GM13977 (cell line): ENCODE measurements at places on chromosomes 6 and 20.

GRCh38 chr6:26254724-26255123, 110.3 kb upstream of the BTN3A2 start:
- DNase-seq: no peak

DNA sequence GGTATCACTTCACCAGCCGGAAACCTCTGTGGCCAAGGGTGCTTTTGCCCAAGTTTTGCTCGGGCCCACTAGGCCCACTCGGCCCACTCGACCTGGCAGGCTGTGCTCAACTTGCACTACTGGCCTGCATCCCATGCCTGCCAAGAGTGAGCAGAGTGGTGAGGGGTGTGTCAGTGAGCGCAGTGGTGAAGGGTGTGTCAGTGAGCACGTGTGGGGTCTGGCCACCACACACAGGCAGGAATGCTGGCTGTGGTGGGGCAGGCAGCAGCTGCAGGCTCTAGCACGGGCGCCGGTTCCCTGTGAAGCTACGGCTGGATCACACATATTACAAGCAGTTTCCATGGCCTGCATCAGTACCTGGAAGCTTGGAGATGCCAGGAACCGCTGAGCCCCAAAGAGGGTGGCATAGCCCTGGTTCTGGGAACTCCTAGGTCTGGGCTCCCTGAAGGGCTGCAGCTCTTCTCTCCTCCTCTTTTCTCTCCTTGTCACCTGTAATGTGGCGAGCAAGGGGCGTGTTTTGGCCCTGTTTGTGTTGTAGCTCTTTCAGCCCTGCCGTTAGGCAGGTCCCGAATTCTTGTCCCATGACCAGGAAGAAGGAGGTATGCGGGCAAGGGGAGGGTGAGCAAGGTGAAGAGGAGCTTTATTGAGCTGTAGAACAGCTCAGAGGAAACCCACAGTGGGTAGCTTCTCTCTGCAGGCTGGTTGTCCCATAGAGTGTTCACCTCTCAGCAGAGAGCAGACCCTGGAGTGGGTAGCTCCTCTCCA, 51.0 kb upstream of the CLDN20 start:
- no peak for DNase-seq

DNA sequence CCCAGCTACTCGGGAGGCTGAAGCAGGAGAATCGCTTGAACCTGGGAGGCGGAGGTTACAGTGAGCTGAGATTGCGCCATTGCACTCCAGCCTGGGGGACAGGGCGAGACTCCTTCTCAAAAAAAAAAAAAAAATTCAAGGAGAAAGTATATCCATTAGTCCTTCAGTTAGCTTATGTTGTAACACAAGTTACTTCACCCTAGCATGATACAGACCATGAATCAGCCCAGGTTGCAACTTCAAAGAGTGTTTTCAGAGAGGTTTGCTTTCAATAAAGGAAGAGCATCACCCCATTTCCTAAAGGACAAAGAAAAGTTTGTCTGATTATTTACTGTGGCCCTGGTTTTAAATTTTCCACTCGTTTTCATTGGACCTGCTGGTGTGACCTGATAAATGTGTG, 73.0 kb downstream of the SERAC1 start:
- DNase-seq: no peak

GRCh38 chr6:47044397-47044796, 2.3 kb upstream of the ADGRF1 start:
- no peak for DNase-seq

GRCh38 chr6:160256445-160256844, 2.2 kb downstream of the SLC22A2 start:
- no peak for DNase-seq

DNA sequence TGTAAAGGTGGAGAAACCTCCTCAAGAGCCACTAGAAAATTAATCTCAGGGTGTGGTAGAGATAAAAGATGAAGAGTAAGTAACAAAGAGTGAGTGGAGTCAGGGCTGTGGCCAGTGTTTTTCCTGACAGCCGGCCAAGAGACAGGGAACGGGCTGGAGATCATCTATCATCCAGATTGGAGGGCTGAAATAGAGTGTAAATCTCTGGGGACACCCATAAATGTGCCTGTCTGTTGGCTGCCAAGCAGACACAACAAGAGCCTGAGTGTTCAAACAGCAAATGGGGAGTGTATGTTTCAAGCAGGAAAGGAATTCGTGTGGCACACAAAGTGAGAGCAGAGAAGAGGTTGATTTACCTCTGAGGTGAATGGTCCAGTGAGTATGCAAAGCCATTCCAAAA, 326.4 kb upstream of the KHDRBS2 start:
- no peak for DNase-seq

DNA sequence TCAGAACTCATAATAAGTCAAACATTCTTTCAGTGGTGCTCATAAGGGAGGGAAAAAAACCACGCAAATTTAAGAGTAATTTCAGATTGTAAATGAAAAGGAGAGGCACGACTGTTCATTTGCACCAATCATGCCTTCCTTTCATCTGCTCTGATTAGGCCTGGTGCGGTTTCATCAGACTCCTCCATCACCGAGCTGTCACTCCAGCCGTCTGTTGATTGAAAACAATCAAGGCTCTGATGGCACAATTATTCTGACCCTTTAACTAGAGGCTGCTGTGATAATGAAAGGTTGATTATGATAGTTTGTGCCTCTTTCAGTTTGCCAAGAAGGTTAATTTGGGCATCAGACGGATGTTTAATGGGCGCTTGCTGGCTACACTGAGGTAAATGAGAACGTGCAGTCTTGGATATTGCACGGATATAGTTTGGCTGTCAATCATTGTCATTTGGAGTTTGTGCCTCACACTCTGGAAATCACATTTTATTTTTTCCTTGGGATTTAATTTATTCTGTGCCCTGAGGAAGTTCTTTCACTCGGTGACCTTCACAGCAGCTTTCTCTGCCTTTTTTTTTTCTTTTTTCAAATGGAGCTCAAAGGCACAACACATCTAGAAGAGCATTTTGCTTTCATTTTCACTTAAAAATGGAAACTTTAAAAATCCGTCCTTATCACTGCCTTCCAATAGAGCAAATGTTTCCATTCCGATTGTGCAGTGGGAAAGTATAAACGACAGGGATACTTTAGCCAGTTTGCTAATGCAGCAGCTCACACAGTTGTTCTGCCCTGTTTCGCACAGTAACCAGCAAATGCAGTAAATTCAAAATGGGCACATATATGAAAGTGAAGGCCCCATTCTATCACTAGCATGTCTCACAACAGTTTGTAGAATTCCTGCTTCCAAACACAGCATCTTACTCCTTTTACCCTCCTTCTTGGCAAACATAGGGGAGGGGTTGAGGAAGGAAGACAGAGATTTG, 172.8 kb downstream of the KLHL32 start:
- no peak for DNase-seq

- no peak for DNase-seq
Observed at GRCh38 chr6:78365473-78365872, 501.9 kb upstream of the IRAK1BP1 start.

DNA sequence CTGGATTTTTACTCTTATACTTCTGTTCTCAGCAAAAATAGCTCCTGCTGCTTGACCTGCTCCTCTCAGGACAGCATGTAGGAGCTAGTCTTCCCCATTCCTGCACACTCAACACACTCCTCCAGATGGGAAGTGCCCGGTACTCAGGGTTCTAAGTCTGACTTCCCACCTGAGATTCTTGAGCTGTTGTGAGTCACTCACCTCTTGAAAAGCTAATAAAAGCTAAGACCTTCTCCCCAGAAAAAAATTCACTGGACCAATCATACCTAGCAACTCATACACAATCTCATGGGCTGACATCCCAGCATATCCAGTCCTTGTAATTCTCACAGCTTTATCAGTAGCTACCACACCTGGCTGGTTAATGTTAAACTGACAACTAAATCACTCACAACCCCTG, 53.5 kb downstream of the TRPC4AP start:
- no peak for DNase-seq

GRCh38 chr20:910132-910869, 5.8 kb downstream of the ANGPT4 start:
- DNase-seq: no peak

DNA sequence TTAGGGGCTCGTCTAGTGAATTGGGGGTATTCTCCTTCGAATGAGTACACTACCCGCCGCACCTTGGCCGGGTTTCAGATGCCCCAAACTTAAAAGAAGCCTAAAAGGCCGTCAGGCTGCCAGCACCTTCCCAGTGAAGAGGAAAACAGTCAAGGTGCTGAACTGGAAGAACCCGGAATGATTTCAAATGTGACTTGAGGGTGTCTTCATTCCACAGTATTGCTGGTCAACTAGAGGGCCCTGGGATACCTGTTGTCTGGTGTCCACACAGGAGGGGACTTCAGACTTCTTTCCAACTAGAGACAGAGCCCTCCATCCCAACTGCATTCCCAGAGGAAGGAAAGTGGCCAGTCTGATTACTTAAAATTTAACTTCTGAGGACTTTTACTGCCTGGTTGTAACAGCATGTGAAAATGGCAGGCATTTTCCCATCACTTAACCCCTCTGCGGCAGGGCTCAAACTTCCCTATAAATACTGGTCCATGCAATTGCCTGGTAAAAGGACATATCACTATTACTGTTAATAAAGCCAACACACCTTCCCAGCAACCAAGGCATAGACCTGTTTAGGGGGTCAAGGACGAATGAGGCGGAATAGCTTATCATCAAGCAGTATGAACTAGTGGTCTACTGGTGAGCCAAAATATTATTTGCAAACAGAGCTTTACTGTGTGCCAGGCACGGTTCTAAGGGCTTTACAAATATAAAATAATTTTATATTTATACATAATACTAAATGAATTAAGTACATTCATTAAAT, 651 bp upstream of the SAMHD1 start:
- no peak for DNase-seq

DNA sequence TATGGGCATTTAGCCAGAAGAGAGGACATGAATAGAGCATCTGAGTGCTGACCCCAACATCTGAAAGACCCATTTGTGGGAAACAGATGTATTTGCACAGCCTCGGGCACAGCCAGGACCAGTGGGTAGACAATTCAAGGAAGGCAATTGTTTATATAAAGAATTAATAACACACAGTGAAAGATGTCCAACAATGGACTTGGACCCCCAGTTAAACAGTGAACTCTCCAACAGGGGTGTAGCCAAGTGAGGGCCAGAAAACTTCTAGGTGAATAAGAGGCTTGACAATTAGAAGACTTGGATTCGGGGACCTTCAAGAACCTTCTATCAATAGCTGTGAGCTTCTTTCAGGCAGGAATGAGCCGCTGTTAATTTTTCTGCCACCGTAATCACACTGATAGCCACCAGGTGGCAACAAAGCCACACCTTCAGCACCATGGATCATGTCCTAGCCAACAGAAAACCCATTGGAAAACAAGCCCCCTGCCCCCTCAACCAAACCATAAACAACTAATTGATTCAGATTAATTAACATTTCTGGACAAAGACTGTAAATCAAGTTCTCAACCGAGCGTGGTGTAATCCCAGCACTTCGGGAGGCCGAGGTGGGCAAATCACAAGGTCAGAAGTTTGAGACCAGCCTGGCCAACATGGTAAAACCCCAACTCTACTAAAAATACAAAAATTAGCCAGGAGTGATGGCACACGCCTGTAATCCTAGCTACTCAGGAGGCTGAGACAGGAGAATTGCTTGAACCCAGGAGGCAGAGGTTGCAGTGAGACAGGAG, 8.8 kb upstream of the SRSF6 start:
- peak; percentile 68 for DNase-seq

DNA sequence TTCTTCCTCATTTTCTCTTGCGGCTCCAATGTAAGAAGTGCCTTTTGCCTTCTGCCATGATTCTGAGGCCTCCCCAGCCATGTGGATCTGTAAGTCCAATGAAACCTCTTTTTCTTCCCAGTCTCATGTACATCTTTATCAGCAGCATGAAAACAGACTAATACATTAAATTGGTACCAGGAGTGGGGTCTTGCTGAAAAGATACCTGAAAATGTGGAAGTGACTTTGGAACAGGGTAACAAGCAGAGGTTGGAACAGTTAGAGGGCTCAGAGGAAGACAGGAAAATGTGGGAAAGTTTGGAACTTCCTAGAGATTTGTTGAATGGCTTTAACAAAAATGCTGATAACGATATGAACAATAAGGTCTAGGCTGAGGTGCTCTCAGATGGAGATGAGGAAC, 316.7 kb upstream of the HS3ST5 start:
- DNase-seq: no peak

GRCh38 chr6:3334555-3334954, 75.8 kb downstream of the PSMG4 start:
- no peak for DNase-seq

DNA sequence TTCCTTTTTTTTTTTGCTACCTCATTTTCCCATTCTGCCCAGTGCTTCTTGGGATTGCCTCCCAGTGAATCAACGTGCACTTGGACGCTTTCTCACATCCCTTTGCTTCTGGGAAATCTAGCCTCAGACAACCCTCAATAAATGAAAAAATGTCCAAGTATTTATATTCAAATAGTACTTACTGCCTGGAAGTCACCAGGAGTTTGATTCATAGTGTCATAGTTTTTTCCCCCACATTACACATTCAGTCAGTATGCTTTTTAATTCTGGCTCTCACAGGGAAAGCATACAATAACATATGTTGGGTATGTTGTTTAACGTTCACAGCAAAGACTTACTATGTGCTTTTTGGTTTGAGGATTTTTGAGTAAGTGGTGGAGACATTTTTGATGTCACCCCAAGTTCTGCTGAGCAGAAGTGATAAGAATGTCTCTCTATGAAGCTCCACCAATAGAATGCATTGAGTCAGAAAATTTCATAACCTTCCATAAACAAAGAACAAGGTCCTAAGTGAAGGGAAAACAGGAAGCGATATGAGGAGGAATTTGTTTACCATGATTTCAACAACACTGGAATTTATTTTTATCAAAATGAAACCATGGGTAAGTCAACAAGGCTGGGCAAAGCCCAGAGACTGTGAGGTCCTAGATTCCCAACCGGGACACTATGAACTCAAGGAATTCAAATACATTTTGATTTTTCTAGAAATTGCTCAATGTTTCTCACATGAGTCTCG, 301.2 kb upstream of the BMP2 start:
- DNase-seq: no peak

- no peak for DNase-seq
Observed at GRCh38 chr20:59692139-59692538, 87.8 kb downstream of the PHACTR3 start.

- no peak for DNase-seq
Observed at GRCh38 chr6:41712651-41713103, 22.7 kb downstream of the TFEB start.

DNA sequence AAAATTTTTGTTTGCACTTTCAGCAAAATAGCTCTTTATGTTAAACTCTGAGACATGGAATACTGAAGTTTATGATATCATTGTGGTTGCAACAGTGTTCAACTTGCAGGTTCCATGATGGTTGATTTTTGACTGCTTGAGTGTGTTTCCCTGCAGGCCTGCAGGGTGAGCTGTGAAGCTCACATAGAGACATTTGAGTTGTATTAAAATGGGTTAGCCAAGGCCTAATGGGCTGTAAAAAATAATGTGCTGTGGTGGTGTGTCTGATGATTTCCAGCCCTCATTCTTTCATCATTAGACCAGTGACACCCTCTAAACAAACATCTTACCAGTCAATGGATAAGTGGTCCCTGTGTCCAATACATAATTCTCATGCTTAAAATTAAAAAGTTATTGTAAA, 321.4 kb downstream of the FARS2 start:
- DNase-seq: no peak
